ENCODE measurements at places on chromosomes 12 and 14. TPM values are rescaled to one million over a fixed set of nuclear protein-coding genes. Genes with fewer than 3 reads are reported as not detected.

GRCh38 chr12:48122065-48122834 is 3.1 kb downstream of the PFKM start:
- no peak for DNase-seq
- peaks cover 22% of the 10 kb centered on the region for H3K4me1 ChIP-seq
- no peak overlapping the region for H3K27ac ChIP-seq
- no peaks in the 10 kb centered on the region for H3K27me3 ChIP-seq
- no peak overlapping the region for H3K4me3 ChIP-seq

- H3K4me1 ChIP-seq = no peaks in the 10 kb centered on the region
- DNase-seq = no peak
- no peak overlapping the region for H3K27ac ChIP-seq
These were observed 14.6 kb downstream of the SLC38A4 start for GRCh38 chr12:46811185-46811584.

- H3K4me3 ChIP-seq = no peak overlapping the region
- H3K36me3 ChIP-seq = no peaks in the 10 kb centered on the region
- DNase-seq = no peak
- H3K4me1 ChIP-seq = no peaks in the 10 kb centered on the region
- H3K27ac ChIP-seq = no peak overlapping the region
These were observed 1636.5 kb upstream of the SEL1L start for GRCh38 chr14:83170165-83170564.

DNA sequence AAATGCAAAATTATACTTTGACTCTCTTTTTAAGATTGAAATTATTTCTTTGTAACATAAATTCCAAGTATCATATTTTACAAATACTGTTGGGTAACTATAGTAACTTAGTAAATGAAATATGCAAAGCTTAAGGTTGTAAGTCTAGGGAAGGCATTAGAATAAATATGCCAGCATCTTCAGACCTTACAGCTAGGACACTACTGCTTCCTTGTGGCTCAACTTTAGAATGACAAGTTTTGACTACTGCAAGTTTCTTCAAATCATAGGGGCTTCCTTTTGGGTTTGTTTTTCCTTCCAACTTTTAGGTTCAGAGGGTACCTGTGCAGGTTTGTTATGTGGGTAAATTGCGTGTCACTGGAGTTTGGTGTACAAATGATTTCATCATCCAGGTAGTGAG is 17.7 kb upstream of the ANP32D start:
- no peaks in the 10 kb centered on the region for H3K4me1 ChIP-seq
- no peak overlapping the region for H3K4me3 ChIP-seq
- DNase-seq = no peak
- H3K27ac ChIP-seq = no peak overlapping the region
- H3K36me3 ChIP-seq = no peaks in the 10 kb centered on the region

DNA sequence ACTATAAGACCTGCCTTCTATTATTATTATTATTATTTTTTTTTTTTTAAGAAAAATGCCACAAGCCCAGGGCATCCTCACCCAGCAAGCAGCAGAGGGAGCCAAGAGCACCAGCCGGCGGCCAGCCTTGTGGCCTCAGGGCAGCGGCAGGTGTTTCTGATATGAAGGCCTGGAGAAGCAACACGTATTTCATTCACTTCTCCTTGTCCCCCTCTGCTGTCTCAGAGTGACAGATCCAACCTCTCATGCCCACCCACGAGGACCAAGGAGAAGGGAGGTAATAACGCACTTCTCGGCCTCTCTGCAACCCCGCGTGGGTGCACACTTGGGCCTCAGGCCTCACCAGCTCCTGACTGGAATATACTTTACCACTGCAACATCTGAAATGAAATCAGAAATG is 25.4 kb downstream of the CDC42BPB start:
- H3K27me3 ChIP-seq = no peaks in the 10 kb centered on the region
- peaks cover 10% of the 10 kb centered on the region for H3K4me1 ChIP-seq
- H3K36me3 ChIP-seq = no peaks in the 10 kb centered on the region
- no peak overlapping the region for H3K4me3 ChIP-seq

GRCh38 chr12:60101715-60102114 is 505.9 kb downstream of the SLC16A7 start:
- no peaks in the 10 kb centered on the region for H3K4me1 ChIP-seq
- no peak overlapping the region for H3K4me3 ChIP-seq
- H3K27me3 ChIP-seq = no peaks in the 10 kb centered on the region
- DNase-seq = no peak
- H3K36me3 ChIP-seq = no peaks in the 10 kb centered on the region
- H3K27ac ChIP-seq = no peak overlapping the region

GRCh38 chr12:45878630-45879255 is 111.6 kb downstream of the SCAF11 start:
- no peak for DNase-seq
- H3K27me3 ChIP-seq = no peaks in the 10 kb centered on the region
- peak overlapping the region; percentile 64 for H3K27ac ChIP-seq
- H3K36me3 ChIP-seq = peaks cover 19% of the 10 kb centered on the region

- DNase-seq = no peak
- no peak overlapping the region for H3K27ac ChIP-seq
- H3K4me3 ChIP-seq = no peak overlapping the region
- H3K27me3 ChIP-seq = no peaks in the 10 kb centered on the region
- no peaks in the 10 kb centered on the region for H3K4me1 ChIP-seq
These were observed 342.2 kb downstream of the ATP23 start for GRCh38 chr12:58283553-58283952.

LHX5 gene
- not detected for total RNA-seq

LUM gene
- 172 TPM for total RNA-seq

EPYC gene
- not detected for total RNA-seq

KITLG gene
- total RNA-seq = 48.4 TPM

BLOC1S1 gene
- 130 TPM for total RNA-seq

ZDHHC22 gene
- 0.06 TPM for total RNA-seq

Data from upper lobe of left lung (tissue), 6 donors.